Adipocyte (in vitro differentiated cells): ENCODE measurements at places on chromosomes 1 and 21.
A peak's percentile ranks its signal among the peaks of the same experiment; 100 is the strongest.

DNA sequence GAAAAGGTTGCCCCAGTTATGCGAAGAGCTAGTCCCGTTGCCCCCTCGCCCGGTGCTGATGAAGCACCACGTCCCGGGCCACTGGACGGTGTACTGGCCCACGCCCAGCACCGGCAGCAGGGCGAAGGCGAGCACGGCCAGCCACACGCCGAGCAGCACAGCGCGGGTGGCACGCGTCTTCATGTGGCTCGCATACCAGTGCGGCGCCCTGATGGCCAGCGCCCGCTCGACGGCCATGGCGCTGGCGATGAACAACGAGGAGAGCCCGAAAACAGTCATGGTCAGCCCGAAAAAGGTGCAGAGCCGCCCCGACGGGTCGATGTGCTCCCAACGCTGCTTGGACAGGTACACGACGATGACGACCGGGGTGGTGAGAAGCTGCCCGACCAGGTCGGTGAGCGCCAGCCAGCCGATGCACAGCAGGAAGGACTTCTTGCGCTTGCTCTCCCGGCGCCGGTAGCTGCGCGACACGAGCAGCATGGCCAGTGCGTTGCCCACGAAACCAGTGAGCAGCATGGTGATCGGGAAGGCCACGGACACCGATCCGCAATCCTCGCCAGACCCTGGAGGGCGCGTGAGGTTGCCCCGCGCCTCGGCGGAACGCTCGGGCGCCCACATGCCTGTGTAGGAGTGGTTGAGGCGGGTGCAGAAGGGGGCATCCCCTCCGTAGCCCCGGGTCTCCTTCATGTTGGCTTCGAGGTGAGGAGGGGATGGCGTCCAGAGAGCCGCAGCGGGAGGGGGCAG, 553 bp downstream of the PTGER3 start:
- DNase-seq = peak; percentile 13

DNA sequence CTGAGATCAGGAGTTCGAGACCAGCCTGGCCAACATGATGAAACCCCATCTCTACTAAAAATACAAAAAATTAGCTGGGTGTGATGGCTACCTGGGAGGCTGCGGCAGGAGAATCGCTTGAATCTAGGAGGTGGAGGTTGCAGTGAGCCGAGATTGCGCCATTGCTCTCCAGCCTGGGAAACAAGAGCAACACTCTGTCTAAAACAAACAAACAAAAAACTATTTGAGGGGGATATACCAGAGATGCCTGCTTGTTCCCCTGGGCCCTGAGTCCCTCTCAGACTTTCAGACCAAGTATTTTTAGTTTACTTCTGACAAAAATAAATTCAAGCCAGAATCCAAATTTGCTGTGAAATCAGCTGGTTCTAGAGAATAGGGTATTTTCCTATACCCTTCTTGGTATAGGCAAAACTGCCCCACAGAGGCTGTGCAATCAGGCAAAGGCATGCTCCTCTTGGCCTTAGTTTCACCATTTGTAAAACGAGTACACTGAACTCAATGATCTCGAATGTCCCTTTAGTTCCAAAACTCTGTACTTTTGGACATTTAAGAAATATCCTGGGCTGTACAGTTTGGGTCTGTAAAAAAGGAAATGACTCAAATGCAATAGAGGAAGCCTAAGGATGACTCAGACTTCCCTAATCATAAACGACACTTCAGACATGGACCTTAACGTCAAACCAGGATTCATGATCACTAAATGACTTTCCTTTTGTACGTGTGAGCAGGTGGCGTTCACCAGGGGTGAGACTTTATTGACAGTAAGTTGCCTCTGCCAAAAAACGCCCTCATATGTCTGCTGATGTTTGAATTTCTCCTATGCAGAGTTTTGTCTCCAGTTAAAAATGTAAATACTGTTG, 16.1 kb downstream of the ENSA start:
- DNase-seq = peak; percentile 86

DNA sequence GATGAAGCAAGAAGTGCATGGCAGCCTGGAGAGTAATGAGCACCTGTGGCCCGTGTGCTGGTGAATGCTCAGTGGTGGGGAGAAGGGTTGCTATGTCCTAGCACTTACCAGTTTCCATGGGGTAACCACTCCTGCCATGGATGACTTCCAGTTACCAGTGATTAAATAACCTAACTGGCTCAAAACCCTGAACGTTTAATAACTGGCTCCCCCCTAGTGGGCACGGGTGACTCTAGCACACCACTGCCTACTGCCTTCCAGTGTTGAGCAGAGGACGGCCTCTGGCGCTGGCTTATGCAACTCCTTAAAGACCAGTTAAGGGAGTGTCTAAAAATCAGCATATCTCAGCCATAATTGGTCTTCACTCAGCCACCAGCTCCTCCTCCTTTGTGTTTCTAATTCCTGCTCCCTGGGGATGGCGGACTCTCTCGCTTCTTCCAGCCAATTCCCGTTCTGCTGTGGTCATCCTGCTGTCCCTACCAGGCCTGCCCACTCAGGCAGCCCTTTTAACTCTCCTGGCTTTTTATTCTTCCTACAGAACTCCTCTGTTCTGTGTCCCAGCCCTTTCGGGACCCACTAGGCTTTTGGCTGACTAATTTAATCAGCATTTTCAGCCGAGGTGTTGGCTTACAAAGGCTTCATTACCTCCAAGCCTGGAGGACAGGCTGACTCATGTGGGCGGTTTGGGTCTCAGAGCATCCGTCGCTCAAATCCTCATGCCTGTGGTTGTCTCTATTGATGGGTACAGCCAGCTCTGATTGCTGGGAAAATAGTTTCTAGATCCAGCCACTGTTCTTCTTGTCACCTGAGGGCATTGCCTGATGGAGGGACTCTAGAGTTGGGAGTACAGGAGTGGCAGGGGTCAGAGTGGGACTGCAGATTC, 332.4 kb downstream of the CAMTA1 start:
- peak; percentile 83 for DNase-seq

DNA sequence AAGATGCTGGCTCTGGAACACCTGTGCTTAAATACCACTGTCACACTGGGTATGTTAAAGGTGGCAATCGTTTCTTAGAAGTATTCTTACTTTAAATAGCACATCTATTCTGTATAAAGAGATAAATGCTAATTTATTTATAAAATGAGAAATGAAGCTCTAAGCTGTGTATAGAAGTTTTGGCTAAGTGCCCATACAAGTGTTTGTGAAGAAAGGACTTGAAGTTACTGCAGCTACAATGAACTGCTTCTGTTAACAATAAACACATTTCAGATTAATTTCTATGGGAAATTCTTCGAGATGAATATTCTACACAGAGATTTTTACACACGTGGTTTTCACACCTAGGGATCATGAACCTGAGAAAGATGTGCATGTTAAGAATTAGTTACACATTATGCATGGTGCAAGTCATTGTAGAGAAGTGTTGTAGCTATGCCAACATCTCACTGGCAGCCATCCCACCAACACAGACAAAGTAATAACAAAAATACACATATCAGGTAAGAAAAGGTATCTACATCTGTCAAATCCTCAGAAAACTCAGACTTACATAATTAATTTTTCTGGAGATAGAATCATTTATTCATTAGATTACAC, 16.2 kb downstream of the COL24A1 start:
- no peak for DNase-seq

DNA sequence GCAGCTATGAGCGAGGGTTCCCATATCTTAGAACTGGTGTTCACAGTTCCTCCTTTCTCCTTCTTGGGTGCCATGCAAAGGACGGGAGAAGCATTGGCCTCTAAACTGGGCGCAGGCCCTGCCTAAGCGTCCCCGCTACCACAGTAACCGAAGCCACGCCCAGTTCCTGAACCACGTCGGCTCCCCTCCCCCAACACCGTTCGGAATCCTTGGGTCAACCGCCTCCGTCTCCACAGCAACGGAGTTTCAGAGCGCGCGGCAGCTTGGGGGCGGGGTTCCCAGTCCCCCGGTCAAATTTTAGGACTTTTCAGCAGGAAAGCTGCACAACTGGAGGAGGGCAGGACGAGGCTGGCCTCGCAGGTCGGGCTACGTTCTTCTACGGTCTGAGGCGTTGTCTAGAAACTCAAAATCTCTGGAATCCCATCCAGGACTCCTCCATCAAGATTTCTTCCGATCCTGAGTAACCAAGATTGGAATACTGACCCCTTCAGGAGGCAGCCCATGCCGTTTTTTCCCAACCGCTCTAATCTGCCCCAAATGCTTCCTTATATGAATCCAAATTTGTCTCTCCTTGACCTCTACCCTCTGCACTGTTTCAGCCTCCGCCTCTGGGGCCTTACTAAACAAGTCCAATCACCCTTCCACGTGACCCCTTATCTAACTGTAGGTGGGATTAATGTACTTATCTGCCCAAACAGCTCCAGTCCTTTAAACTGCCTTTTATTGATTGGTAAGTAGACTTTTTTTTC, at the start of gene SPAG17:
Gene SPAG17 (minus strand): TSS at position 145 of the 749 bp plus-strand sequence. CDS start 71 bp downstream, at position 74.
- DNase-seq = peak; percentile 25

GRCh38 chr1:16076031-16076864, 2.8 kb upstream of the FAM131C start:
- DNase-seq = peak; percentile 69

- no peak for DNase-seq
Observed at GRCh38 chr1:231231511-231231910, 9.5 kb upstream of the GNPAT start.

DNA sequence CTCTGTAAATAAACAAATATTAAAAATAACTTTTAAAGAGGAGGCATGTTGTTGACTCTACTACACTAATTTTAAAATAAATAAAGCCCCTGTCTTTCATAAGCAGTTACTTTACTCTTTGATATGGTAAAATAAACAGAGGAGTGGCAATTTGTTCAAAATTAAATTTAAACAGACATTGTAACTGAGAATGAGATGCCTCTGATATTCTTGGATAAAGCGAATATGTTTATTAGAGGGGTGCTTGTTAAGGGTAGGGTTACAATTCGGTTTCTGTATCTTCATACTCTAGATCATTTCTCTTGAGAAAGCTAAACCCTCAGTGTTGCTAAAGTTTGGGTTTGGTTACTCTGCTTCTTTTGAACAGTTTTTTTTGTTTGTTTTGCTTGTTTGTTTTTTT, 19.6 kb downstream of the LPAR3 start:
- DNase-seq = no peak

DNA sequence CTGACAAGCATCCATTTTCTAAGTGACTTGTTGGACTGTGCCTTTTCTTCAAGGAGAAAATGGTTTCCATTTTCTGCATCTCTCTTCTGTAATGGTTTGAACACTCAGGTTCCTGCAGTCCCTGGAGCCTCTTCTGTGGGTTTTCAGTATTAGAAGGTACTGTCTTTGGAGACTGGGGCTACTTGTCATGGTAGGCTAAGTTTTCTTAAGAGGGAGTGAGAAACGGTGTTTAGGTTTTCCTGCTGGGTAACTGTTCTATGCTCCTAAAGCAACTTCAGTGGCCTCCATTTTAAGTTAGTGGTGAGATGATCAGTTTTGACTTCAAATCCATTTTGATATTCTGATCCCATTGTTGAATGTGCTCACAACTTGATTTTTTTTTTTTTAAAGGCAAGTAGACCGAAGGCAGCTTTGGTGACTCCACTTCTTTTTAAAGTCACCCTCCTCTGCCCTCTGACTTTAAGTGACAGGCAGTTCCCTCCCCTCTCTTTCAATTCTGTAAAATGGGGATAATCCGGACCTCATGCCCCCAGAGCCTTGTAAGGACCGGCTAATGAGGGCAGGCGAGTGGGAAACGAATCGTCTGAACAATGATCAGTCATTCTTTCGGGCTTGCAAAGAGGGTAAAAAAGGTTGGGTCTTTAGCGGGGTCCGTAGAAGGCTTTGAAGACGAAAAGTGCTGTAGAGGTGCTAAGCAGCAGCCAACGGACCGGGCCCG, 1.0 kb upstream of the ARID1A start:
- no peak for DNase-seq

DNA sequence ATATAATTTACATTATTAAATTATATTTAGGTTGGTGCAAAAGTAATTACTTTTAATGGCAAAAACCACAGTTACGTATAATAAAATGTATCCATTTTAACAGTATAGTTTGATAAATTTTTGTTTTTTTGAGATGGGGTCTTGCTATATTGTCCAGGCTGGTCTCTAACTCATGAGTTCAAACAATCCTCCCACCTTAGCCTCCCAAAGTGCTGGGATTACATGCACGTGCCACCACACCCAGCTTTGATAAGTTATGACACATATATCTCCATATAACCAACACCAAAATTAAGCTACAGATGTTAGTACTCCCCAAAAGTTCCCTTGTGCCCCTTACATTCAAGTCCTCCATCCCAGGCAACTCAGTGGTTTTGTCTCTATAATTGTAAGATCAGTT, 163.1 kb downstream of the SMYD3 start:
- no peak for DNase-seq

GRCh38 chr1:221697923-221698425, 43.9 kb downstream of the DUSP10 start:
- DNase-seq = no peak

DNA sequence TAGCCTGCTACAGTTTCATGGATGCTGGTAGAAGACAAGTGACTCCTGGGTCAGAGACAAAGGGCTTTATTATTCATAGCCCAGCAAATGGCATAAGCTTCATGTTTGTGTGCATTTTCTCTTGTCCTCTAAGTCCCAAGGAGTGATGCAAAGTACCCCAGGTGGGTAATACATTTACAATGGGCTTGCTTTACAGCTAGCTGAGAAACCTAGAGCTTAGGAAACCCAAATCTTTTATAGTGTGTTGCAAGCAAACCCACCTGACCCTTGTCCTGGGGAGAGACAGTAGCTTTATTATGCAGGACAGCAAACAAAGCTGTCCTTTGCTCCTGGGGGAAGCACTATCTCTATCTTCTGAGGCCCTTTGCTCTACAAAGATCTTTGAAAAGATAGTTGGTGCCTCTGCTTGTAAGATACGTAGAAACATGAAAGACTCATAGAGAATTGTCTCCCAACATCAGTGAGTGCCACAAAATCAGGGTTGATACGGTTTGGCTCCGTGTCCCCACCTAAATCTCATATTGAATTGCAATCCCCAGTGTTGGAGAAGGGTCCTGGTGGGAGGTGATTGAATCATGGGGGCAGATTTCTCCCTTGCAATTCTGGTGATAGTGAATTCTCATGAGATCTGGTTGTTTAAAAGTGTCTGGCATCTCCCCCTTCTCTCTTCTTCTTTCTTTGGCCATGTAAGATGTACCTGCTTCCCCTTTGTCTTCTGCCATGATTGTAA, 315.8 kb upstream of the USP24 start:
- no peak for DNase-seq

DNA sequence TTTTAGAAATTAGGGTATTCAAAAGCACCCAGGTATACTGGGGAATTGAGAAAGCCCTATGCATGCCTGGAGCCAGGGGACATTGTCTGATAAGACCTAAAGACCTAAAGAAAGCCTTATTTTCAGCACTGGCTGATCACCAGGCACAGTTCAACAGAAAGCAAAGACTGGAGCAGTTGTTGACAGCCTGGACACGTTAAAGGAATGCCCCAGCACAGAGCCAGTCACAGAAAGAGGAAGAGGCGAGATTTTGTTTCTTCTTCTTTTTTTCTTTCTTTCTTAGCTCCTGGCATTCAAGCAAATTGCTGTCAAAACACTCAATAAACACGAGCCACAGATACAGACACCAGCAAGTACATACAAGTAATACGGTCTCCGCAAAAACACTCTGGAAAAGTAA, 40.4 kb downstream of the RNF187 start:
- DNase-seq = no peak
